ENCODE measurements at places on chromosomes 12 and 14.

GRCh38 chr14:90850487-90850886 lies 34.3 kb upstream of the TTC7B start:
- no peak for DNase-seq

GRCh38 chr14:71541271-71541670 lies 391.0 kb upstream of the RGS6 start:
- no peak for DNase-seq

GRCh38 chr12:93025145-93026103 lies 96.3 kb upstream of the EEA1 start:
- DNase-seq: no peak

GRCh38 chr12:125996443-125996842 lies 931.2 kb downstream of the AACS start:
- DNase-seq: no peak

- DNase-seq: no peak
Observed at GRCh38 chr14:87041290-87042020, 951.5 kb downstream of the GALC start.

DNA sequence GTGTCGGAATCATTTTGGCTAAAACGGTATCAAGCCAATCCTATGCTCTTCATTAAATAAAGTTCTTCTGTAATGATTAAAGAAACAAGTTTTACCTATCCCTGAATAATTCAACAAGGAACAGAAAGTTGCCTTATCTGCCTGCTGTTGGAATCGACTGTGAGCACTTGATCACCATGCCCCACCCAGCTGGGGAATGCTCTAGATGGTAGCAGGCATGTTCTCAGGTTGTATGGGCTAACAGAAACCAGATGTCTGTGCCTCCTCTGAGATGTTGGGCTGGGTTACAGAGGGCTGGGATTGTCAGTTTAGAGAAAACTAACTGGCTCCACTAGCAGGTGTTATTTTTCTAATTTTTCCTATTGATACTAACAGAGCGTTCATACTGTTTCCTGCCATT lies 28.9 kb downstream of the RTRAF start:
- no peak for DNase-seq

GRCh38 chr12:87814625-87815024 lies 214.6 kb downstream of the C12orf50 start:
- no peak for DNase-seq

GRCh38 chr12:4118017-4118510 lies 155.5 kb upstream of the CCND2 start:
- no peak for DNase-seq

DNA sequence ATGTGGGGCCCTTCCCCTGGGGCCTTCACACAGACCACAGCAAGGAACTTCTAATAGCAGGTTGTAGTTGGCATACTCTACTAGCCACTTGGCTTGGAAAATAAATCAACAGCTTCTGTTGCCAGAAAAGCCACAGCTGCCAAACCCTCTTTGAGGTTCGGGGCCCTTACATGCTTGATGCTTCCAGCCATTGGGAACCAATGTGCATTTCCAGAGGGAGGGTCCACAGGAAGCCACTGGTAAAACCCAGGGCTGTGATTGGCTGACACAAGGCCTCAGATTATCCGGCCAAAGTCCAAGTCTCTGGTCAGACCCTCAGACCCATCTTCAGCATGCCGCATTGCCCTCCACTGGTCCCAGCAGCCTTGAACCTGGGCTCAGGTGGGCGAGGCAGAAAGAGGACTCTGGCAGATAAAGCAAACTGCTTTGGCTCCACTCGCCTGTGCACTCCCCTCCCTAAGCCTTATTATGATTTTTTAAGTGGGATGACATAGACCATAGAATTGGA lies 214.4 kb downstream of the BCL11B start:
- DNase-seq: no peak

GRCh38 chr14:101457936-101458740 lies 103.2 kb upstream of the DIO3 start:
- no peak for DNase-seq

- DNase-seq: peak; percentile 99
Observed at GRCh38 chr12:31728917-31729640, at the start of gene AMN1. Gene AMN1 (minus strand): TSS chr12:31729021. CDS start chr12:31729008, 13 bp downstream.

DNA sequence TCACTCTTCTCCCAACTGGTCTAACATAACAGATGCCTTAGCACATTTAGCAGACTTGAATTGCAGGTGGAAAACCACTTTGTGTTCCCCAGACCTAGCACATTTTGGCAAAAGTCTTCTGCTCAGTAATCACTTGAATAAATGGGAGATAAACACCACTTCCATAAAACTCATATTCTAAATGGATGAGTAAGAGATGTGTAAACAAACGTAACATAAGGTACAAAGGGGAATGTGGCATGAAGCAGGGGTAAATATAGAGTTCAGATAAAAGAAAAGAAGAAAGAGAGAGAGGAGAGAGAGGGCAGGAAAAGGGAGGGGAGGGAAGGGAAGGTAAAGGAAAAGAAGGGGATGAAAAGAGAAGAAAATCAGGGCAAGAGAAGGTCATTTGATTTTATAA lies 17.0 kb upstream of the KERA start:
- DNase-seq: no peak

GRCh38 chr12:120262852-120263747 lies 2.4 kb downstream of the PXN start:
- DNase-seq: no peak

DNA sequence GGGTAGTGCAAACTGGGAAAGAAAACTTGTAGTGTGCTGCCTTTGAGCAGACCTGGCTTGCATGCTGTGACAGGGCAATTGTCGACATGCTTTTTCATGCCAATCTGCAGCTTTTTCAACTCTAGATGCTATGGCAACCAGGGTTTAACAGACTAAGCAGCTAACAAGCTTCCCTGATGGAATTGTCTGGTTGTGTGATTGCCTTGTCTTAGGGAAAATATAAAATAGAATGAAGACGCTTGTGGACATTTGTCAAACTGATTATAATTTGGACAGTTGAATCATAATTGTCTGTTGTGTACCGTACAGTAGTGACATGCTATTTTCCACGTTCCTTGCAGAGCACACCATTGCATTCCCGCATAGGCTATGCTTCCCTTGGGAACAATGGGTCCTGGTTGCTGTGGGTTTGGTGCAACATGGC lies 113.0 kb downstream of the FOXG1 start:
- no peak for DNase-seq

- DNase-seq: no peak
Observed at GRCh38 chr12:22797701-22798100, 172.7 kb downstream of the ETNK1 start.

DNA sequence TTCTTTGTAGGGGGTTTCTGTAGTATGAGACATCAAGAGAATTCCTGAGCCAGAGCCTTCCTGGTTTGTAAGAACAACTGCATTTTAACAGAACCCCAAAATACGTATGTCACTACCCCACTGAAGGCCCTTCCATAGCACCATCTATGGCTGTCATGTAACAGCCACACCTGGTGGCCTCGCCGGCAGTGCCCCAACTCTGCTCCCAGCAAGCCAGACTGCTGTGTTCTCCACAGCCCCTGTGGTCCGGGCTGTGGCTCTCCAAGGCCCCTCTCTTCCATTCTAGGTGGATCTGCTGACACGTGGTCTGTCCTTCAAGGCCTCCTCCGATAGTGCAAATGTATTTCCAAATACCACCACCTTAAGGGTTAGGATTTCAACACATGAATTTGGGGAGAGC lies 9.9 kb upstream of the PPP1R13B start:
- no peak for DNase-seq

GRCh38 chr12:105831372-105831771 lies 307.4 kb downstream of the NUAK1 start:
- DNase-seq: no peak

GRCh38 chr14:68792979-68793733 lies at the start of gene ZFP36L1:
Gene ZFP36L1 (minus strand): TSS chr14:68793067. CDS start chr14:68792938, 129 bp downstream.
- DNase-seq: peak; percentile 85

- no peak for DNase-seq
Observed at GRCh38 chr12:115504306-115505290, 772.9 kb downstream of the MED13L start.

DNA sequence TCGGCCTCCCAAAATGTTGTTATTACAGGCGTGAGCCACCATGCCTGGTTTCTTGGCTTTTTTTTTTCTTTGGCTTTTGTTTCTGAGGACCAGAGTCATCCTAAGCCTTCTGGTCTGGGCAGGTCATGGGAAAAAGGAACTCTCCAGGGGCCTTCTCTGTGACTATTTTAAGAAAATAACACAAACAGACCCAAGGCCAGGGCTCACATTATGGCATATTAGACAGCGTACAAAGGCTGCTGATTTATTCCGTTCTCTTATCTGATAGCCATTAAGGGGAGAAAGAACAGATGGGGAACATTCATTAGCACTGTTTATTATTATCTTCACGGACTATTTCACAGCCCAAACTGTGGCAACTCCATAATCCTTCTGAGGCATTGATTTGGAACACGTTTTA lies 28.8 kb upstream of the MANSC4 start:
- DNase-seq: no peak
